GM12892 (cell line): ENCODE measurements at places on chromosomes 2 and 18.

- peak; percentile 94 for DNase-seq
These were observed at the start of gene ERCC3 for GRCh38 chr2:127293748-127294562. TSS of gene ERCC3 (minus strand) at chr2:127294144. CDS start at chr2:127294081, 63 bp downstream.

DNA sequence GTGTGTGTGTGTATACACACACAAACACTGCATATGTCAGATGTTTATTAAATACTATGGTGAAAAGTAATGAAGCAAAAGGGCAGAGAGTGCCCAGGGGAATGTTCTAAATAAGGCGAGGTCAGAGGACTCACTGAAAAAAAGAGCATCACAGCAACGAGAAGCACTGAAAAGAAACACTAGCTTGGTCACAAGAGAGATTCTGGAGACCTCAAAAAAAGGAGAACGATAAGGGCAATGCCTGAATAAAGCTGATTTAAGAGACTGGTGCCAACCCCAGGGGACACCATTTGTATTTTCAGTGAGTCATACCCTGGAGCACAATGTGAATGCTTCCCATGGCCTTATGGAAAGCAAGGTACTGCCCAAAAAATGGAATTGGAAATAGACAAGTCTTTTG, 14.5 kb downstream of the SLC40A1 start:
- DNase-seq, result no peak

- no peak for DNase-seq
These were observed 110.3 kb upstream of the ODC1 start for GRCh38 chr2:10558281-10559030.

GRCh38 chr2:27828305-27828704, 56.8 kb downstream of the MRPL33 start:
- no peak for DNase-seq

DNA sequence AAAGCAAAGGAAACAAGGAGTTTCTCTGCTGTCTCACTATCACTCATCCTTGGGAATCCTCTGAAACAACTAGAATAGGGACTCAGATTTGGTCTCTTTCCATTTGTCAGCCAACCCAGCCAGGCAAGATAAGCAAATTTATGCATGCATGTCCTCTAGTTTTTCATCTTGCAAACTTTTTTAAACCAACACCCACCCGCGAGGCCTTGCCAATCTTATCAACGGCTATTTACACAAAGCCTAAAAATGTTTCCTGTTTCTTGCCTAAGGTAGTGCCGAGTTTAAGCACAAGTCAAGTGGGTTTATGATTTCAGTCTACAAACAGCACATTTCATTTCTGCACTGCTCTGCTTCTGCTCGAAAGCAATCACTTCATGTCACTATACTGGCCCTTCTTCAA, 240.9 kb downstream of the STK39 start:
- no peak for DNase-seq

DNA sequence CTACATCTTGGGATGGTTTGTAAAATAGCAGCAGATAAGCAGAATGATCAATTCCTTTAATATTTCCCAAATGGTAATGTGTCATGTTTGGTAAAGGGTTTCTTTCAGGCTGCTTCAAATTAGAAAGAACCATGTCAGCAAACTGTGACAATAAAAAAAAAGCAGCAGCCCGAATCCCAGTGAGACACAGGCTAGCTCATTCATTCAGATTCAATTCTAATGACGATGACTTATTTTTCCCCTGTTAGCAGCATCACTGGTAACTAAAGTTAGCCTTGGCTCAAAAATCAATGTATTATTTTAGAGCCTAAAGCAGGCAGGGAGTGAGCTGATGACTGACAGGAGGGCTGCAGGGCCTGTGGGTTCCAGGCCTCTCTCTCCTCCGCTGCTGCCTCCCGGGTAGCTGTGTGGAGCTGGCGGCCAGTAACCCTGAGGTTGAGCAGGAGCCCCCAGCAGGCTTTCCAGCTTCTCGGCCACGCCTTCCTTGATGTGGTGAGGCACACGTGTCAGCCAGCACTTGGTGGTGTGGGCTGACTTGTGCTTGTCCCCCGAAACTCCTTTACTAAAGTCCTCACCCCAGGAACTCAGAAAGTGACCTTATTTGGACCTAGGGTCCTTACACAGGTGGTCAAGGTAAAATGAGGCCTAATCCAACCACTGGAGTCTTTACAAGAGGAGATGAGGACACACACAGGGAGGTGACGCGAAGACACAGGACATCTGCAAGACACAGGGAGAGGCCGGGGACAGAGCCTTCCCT, 120.5 kb upstream of the HS6ST1 start:
- no peak for DNase-seq

DNA sequence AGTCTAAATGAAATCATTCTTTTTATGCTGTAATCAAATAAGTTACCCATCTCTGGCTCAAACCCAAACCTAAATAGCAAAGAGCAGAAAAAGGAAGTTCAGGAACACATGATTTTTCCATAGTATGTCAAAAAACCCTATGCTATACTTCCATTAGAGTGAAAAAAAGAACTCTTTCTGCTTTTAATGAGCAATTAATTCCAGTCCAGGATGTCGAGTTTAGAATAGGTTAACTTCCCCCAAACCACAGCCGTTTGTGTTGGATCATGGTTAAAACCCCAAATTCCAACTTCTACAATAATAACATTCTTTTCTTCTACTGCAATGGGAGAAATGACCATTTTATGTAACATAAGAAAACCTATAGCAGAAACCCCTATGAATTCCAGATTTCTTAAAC, 171.1 kb upstream of the NRP2 start:
- no peak for DNase-seq

- peak; percentile 38 for DNase-seq
These were observed at the start of gene STON1 for GRCh38 chr2:48530033-48530811. TSS of gene STON1 (plus strand) at chr2:48530154. CDS start at chr2:48580634, 50,480 bp downstream.

DNA sequence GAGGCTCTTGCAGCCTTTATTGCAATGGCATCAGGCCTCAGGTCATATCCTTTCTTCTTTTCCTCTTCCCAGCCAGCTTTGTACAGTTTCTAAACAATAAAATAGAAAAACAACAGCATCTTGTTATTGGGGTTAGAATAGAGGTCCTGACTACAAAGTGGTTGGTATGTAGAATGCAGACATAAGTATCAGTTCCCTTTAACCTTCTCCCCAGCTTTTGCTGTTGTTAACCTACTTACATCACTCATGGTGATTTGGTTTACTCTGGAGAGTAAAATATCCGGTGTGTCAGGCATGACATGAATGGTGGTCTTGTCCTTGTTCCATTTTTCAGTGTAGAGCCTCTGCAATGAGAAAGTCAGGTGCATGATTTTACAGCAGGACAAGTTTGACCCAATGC, 69.8 kb downstream of the NEB start:
- DNase-seq, result no peak

DNA sequence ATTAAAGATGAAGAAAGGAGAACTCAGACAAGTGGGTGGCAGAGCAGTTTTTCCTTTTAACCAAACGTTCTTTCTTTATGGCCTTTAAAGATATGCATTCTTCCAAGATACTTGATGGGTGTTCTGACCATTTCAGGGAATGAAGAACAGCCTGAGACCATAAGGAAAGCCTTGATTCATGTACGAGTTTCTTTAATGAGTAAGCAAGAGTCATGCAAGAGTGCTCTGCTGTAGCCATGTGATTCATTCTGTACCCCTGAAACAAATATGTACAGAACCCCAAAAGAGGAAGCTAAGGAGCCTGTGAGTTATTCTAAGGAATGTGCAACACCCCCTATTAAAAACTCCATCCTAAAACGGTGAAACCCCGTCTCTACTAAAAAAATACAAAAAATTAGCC, 372.8 kb downstream of the MTX2 start:
- DNase-seq, result no peak
